ENCODE measurements at places on chromosomes 6 and 20. TPM values are rescaled to one million over a fixed set of nuclear protein-coding genes. Genes with fewer than 3 reads are reported as not detected.

OR12D3 gene
- not detected for total RNA-seq

GRCh38 chr6:42409581-42409980 is 42.1 kb downstream of the TRERF1 start:
- no peaks in the 10 kb centered on the region for H3K27me3 ChIP-seq
- peaks cover 3% of the 10 kb centered on the region for H3K4me1 ChIP-seq
- DNase-seq: no peak
- no peak overlapping the region for H3K27ac ChIP-seq
- H3K4me3 ChIP-seq: no peak overlapping the region

DNA sequence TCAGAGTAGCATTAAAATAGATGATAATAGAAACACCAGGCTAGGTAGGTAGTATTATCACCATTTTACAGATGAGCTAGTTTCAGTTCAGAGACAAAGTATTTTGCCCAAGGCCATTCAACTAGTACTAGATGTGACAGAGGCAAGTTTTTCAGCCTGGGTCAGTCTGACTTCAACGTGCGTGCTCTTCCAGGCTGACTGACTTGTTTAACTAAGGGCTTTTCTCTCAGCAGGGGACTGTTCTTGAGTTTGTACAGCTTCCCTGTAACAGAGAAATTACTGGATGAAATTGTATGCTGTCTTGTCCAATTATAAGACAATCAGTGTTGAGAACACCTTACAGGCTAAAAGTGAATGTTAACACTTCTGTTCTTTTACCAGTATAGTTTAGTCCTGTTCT is 333.5 kb upstream of the MAN1A1 start:
- DNase-seq: no peak
- no peaks in the 10 kb centered on the region for H3K27me3 ChIP-seq
- no peak overlapping the region for H3K27ac ChIP-seq
- H3K4me3 ChIP-seq: no peak overlapping the region
- H3K4me1 ChIP-seq: no peaks in the 10 kb centered on the region

KIF13A gene
- total RNA-seq: 54.0 TPM

RALGAPB gene
- 30.5 TPM for total RNA-seq
